ENCODE measurements at places on chromosomes 5 and 9.

DNA sequence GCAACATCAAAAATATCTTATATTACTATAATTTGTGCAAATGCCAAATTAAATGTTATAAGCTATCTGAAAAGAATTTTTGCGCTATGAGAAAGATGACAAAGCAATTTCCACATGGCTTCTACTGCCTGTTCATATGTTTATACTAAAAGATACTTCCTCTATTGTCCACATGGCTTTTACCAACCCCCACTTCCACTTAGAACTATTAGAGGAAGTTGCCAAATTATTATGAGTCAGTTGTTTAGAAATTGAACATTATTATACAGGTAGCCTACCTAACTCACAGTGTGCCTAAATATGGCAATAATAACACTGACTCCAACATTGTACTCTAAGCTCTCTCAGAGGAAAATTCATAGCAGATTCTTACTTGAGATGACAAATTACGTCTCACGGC, 37.6 kb upstream of the SLC27A6 start:
- no peak for DNase-seq

- no peak for DNase-seq
Observed at GRCh38 chr5:103433211-103433610, 129.4 kb downstream of the NUDT12 start.

GRCh38 chr9:104923740-104924139, 4.2 kb downstream of the ABCA1 start:
- DNase-seq = no peak

DNA sequence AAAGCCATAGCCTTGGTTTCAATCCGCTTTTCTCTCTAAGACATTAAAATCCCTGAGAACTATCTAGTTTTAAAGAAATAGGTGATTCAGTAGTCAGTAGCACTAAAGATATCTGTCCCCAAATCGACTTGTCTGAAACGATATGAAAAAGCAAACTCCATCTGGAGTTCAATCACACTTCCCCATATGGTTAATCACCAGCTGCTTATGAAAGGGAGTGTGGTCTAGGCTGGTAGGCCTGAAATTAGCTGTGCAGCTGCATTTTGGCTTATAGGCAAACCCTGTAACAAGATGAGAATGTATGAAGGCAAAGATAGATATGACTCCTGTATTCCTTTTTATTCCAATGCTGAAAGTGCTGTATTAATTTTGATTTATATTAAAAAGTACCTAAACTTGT, 65.9 kb downstream of the DMRTA1 start:
- DNase-seq = no peak

- DNase-seq = peak; percentile 2
Observed at GRCh38 chr9:127311239-127311741, 46.7 kb downstream of the GARNL3 start.

DNA sequence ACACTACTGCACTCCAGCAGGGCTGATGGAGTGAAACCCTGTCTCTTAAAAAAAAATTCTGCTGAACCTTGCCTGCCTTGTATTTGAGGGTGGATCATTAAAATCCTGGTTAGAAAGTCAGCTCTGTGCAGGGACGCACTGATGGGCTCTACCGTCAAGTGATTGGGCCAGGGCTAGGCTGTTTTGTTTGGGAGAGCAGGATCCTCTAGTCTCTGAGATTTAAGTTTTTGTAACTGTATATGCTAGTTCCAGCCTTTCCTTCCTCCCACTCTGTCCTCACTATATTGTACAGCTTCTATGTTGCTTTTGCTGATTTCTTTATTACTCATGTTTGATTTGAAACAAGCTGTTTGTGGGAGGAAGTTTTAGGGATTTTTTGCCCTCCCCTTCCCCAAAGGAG, 11.5 kb downstream of the DDX4 start:
- DNase-seq = no peak

DNA sequence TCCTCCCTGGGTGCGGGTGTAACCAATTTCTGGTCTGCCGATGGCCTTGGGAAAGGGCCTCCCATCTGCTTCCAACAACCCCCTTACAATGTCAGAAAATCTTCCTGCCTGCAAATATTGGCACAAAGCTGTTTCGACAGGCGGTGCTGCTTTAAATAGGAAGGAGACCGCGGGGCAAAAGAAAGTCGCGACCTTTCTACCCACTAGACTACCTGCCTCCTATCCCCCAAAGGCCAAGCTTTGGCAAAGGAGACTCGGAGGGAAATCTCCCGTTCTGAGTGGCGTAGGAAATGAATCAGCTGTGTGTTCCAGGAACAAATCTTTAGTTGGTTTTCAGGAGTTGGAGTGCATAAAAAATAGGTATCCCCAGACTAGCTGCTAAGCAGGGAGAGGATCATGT, 36.8 kb upstream of the NFIB start:
- DNase-seq = no peak

DNA sequence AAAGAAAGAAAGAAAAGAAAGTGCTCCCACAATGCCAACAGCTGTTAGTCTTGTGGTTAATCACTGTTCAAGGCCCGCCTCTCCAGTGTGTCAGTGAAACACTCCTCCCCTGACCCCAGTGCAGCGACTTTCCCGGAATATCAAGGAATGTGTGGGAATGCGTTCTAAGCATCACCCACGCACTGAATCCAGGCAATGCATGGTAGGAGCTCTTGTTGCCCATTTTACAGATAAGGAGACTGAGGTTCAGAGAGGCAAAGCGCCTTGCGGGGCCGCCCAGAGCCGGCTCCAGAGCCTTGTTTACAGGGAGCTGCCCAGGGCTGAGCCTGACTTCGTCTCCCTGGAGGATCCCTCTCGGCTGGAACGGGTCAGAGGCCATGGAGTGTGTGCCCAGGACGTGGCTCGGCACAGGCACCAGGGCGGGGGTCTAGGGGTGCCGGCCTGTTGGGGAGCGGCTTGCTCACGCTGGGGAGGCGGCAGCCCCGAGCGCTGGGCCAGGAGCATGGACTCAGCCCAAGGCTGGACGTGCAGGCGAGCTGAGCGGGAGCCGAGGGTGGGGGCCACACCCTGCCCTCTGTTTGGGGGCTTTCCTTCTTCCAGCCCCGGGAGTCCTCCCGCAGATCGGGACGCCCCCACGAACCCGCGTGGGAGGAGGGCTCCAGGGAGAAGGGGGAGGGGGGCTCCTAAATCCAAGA, 823 bp downstream of the ST6GALNAC6 start:
- no peak for DNase-seq

DNA sequence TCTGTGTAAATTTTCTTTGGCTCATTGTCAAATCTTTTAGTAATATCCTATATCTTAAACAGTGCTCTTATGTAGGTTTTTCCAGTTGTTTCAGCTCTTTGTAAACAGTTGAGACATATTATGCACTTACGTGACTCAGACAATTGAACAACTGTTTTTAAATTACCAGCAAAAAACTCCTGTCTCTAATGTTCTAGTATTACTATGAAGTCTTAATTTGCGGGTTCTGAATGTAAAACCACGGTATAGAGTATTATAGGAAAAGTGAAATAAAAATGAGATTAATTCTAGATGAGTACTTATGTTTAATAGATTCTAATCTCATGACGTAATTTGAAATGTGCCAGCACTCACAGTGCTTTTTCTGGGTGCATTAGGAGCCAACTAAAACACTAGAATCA, 136.0 kb downstream of the GDNF start:
- DNase-seq = no peak

- DNase-seq = no peak
Observed at GRCh38 chr9:13575558-13575957, 296.1 kb upstream of the MPDZ start.

DNA sequence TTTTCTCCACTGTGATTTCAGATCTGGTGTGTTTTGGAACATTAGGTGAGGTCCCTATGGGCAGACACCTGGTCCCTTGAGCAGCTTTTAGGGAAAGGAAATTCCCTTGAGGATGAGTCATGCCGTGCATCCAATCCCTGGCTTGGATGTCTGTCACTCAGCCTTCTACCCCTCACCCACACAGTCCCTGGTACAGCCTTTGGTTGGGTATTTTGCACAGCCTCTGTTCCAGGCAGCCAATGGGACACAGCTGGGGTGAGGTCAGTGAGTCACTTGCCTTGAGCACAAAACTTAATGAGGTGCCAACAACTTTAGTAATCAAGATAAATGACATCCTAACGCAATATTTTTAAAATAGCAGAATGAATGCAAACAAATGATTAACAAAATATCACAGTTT, 22.7 kb upstream of the SVEP1 start:
- no peak for DNase-seq

- DNase-seq = no peak
Observed at GRCh38 chr9:122819326-122819725, 9.1 kb downstream of the PDCL start.

DNA sequence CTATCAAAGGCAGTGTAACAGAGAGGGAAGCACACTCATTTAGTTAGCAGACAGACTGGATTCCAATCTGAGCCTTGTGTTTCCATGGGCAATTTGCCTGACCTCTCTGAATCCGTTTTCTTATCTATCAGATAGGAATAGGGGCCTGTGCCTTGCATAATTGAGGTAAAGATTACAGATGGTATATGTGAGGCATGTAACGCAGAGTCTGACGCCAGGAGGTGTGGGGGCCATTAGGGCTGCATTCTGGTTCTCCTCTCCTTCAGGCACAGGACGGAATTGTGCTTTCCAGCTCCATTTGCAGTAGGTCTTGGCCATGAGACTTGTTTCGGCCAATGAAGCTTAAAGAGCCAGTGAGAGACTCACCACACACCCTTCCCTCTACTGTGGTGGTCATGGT, 97.6 kb downstream of the FRMD3 start:
- DNase-seq = no peak

DNA sequence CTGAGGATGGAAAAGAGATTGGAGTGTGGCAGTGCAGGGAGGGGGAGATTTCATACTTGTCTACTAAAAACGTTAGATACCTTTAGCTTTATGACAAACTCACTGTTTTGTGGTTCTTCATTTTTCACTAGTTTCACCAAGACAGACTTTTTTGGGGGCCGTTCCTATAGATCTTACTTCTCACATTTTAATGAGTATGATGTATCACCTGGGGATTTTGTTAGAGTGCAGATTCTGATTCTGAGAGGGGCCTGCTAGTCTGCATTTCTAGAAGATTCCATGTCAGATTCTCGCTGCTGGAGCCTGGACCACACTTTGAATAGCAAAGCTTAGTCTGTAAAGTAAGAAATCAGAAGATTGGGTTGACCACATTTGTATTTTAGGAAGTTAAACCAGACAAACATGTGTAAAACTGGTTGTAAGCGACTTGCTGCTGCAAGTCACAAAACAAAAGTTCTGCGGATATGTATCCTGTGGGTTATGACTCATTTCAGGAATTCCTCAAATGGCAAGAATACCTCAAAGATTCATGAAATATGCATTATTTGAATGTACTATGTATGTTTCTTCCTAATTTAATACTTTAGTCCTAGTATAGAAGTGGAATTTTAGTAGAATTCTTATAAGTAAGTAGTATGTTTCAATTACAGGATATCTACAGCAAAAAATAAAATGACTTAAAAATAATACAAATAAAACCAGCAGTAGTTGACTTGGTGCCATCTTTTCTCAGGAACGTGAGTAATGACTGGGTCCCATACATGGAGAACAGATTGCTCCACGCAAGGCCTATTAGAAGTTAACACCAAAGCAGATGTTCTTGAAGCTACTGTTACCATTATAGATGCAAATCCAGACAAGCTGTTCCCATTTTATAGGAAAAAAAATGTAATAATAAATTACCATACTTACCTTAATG, 27.8 kb downstream of the NFIL3 start:
- DNase-seq = no peak

DNA sequence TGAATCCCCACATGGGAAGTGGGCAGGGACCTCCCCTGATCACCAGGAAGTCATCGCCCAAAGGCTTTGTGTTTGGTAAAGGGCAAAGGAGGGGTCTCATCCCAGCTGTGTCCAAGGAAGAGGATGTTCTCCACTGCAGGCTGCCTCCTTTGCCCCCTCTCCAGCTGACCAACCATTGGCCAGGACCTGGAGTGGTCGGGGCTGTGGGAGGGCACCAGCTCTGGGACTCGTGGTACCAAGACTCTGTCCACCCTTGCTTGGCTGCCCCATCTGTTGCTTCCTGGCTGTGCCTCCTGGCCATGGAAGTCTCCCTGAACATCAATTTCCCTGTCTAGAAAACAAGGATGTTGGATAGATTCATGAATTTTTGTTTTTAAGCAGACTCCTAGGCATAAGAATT, 34.1 kb downstream of the COL15A1 start:
- DNase-seq = no peak

- DNase-seq = no peak
Observed at GRCh38 chr5:67050125-67050524, 146.5 kb downstream of the CD180 start.

DNA sequence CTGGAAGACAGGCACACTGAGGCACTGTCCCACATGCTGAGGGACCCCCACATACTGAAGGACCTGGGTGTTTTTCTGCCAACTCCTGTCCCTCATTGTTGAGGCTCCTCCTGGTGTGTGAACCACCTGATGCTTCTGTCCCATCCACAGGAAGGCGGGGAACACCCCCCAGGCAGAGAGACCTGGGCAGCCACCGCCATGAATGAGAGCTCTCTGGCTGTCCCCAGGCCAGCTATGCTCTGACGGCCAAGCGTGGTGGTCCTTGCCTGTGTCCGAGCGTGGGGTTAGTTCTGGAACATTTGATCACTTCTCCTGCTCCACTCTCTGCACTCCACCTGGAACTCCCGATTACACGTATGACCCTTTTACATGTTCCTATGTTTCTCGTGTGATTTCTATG, 11.9 kb upstream of the LRRC14B start:
- no peak for DNase-seq

DNA sequence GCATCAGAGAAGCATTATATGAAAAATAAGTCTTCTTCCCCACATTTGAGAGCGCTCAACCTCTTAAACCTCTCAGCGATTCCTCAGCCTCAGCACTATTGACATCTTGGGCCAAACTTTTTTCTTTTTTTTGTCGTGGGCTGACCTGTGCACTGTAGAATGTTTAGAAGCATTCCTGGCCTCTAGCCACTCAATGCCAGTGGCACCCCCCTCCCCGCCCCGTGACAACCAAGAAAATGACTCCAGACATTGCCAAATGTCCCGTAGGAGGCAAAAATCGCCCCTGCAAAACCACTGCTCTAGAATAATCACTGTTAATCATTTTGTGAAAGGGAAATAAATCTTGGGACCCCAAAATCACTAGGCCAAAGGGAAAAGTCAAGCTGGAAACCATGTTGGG, 129.1 kb upstream of the BOD1 start:
- DNase-seq = no peak

- no peak for DNase-seq
Observed at GRCh38 chr5:161442471-161442870, 104.1 kb downstream of the GABRB2 start.

DNA sequence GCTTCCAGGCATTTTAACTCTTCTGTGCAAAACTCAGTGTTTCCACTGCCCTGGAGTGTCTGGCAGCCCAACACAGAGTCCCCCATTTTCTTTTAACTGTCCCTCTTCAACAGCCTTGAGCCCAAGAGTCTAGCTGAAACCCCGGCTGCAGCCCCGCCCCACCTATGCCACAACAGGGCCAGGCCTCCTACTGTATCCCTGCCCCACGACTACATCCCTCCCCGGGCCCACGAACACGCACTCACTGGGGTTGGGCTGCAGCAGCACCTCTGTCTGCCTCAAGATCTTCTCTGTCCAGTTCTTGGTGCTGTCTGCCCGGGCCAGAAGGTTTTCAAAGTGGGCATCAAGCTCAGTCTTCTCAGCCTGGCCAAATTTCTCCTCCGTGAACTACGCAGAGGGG, 6.1 kb downstream of the SH3GLB2 start:
- DNase-seq = no peak

GRCh38 chr5:140245926-140246325, 57.0 kb downstream of the PFDN1 start:
- no peak for DNase-seq

GRCh38 chr5:24042688-24043087, 535.3 kb downstream of the PRDM9 start:
- DNase-seq = no peak

- DNase-seq = no peak
Observed at GRCh38 chr9:134049772-134050588, 17.8 kb downstream of the BRD3 start.

- no peak for DNase-seq
Observed at GRCh38 chr5:93893075-93893474, 151.7 kb upstream of the POU5F2 start.

Data from stimulated activated CD4-positive, alpha-beta T cell treated with anti-CD3 and anti-CD28 coated beads, Interleukin-12 subunit alpha, Interleukin-12 subunit beta, amount 100 ng/mL, for 4 hours (primary cell).